Jurkat, Clone E6-1 (cell line): ENCODE measurements at places on chromosomes 7 and 10.

DNA sequence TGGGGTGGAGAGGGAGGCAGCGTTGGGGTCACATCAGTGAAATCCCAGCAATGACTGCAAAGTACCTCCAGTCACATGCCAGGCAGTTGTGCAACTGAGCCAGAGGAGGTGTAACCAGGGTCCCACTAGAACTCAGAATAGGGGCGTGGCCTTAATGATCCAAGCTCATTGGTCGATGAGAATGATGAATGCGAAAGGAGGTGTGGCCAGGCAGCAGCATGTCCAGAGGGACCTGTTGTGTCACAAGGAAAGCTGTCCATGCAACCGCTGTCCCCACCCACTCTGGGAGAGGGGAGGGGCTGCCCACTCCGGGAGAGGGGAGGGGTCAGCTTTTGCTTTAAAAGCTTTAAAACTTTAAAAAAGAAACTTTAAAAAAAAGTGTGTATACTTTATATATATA lies 25.3 kb upstream of the MTPAP start:
- no peak for DNase-seq

DNA sequence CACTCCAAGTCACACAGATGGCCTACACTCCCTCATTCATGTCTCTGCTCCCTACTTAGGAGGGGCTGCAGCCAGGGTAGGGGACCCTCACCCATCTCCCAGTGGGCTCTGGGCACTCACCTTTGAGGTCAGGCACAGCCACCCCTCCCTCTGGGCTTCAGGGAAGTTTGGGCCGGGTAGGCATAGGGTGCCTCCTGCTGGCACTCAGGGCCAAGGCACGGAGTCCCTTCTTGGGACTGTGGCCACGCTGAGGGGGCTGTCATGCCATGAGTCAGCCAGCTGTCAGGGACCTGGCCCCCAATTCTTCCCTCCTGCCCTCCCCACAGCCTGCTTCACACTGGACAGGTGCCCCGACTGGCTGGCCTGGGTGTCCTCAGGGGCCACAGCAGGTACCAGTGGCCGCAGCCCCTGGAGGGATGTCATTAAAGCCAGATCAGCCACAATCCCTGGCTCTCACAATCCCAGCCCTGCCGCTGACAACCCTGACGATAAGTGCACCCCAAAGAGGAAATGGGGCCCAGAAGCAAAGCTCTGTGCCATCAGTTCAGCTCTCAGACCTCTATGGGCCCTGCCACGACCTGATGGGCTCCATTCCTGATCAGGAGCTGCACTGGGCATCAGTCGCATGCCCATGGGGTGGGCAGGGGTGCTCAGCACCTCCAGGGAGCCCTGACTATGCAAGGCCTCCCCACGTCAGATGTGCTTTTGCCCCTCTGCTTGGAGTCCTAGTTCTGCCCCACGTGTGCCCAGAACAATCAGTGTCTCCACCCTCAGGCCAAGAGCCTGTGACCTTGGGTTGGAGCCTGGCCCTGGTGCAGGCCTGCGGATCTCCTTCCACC lies 34.1 kb upstream of the RET start:
- DNase-seq: no peak

DNA sequence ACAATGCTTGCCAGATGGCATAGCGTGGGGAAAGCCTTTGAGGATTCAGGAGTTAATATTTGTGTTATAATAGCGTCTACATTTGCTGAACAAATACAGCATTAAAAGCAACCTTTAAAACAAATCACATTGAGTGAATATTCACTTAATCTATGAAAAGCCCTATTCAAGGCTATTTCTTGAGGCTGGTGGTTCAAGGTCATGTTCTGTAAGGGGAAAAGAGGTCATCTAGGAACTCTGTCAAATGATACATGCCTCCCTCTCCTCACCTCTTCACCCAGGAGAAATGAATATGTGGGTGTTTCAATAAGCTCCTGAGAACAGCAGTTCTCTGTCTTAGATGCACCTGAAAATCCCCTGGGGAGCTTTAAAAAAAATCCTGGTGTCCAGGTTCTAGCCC lies 303.0 kb downstream of the ELMO1 start:
- DNase-seq: no peak

- no peak for DNase-seq
These were observed 47.6 kb upstream of the PAPSS2 start for GRCh38 chr10:87612115-87612514.

- DNase-seq: no peak
These were observed 20.7 kb downstream of the LAMB1 start for GRCh38 chr7:107982042-107982840.

DNA sequence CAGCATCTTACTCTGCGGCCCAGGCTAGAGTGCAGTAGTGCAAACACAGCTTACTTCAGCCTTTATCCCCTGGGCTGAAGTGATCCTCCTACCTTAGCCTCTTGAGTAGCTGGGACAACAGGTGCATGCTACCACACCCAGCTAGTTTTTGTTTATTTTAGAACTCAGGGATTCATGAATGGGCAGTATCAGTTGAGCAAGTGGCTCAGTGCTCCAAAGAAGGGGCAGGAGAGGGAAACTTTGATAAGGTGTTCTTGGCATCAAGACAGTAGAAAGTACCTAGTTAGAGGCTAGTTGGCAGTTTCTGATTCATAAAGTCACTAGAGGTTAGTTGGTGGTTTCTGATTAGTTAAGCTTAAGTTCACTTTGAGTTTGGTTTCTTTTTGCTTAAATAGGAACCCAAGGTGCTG lies 18.4 kb downstream of the TRIM24 start:
- no peak for DNase-seq

DNA sequence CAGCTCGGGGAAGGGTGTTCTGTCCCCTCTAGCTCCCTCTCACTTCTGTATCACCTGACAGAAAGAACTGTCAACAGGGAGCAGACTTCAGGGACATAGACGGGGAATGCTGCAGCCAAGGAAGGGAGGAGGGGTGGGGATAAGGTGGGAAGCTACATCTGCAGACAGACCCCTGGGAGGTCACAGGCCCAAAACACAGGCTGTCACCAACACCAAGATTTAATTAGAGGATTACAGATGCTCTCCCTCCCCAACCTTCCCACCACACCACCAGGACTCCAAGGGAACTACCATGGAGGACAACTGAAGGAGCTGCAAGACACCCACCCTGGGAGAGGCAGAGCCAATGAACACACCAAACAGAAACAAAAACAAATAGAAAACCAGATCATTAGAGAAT lies 425.2 kb upstream of the VSTM2A start:
- DNase-seq: no peak

GRCh38 chr7:143494622-143495021 lies 16.9 kb downstream of the TAS2R41 start:
- no peak for DNase-seq

DNA sequence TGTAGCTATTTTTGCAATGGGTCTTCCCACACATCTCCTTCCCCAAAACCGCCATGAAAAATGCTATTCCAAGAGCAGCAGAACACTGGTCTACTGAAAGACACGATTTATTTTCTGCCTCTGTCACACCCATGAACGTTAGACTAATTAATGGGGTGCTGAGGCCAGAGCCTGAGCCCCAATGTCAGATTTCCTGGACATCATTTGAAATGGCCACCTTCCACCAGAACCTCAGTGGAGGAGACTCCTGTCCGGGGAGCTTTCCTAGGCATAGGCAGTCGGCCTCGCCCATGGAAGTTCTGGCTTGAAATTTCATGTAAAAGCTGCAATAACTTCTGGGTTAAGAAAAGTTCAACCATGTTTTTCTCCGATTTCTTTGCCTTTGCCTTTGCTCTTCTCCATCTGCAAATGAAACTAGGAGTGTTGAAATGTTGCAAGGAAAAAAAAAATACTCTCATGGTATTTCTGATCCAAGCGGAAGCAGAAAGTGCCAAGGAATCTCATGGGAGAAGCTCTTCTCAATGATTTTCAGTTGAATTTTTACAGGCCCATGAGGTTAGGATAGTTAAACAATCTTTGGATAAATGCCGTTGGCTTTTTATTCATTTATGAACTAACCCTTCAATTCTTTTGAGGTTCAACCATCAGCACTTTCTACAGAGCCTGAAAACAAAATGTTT lies 570.8 kb upstream of the MGMT start:
- no peak for DNase-seq
